GM23248 (cell line): ENCODE measurements at places on chromosomes 16 and 17. TPM values are rescaled to one million over a fixed set of nuclear protein-coding genes. Genes with fewer than 3 reads are reported as not detected.

MT3 gene
- total RNA-seq: not detected in 2 replicates

SMIM36 gene
- total RNA-seq: not detected in 2 replicates

NTHL1 gene
- total RNA-seq: 19.9 and 22.8 TPM in 2 replicates

NOL3 gene
- 31.0 and 51.1 TPM in 2 replicates for total RNA-seq

LGALS9B gene
- total RNA-seq: not detected in 2 replicates

KRTAP4-3 gene
- total RNA-seq: not detected in 2 replicates

DNA sequence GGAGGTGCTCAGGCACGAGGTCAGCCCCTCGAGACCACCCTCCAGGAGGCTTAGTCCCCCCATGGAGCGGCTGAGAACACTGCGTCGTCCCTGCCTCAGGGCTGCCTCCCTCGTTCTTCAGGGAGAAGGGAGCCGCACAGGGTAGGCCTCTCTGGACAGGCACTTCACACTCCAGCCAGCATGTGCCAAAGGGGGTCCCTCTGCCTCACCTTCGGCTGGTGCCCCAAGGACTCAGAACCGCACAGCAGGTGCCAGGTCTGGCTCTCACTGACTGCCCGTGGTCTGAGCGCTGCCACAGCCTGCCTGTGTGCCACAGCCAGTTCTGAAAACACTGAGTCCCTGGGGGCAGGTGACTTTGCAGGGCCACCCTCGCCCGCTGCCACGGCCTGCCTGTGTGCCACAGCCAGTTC, 7.1 kb downstream of the P2RX5 start:
- no peak for DNase-seq
- H3K27me3 ChIP-seq: 0 out of 2 replicates have a peak, but pooled peaks cover 10% of the 10 kb centered on the region
- no peaks in the 10 kb centered on the region for H3K4me1 ChIP-seq
- no peak overlapping the region for H3K4me3 ChIP-seq
- H3K27ac ChIP-seq: no peak overlapping the region
- H3K36me3 ChIP-seq: no peaks in the 10 kb centered on the region

DNA sequence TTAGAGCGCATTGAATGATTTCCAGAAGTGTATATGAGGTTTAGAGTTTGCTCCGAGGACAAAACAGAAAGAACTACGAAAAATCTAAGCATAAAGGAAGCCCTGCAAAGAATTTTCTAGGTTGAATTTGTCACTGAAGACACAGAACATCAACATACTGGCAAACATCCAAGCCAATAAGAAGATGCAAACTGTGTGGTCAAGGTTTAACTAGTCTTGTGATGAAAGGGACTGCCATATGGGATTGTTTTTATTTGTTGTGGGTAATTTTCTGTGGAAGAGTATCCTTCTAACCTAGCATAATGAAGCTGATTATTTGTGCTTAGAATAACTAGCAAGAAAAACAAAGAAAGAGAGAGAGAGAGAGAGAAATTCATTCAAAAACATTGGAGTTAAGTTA, 492.0 kb upstream of the ERCC4 start:
- no peak for DNase-seq
- H3K36me3 ChIP-seq: no peaks in the 10 kb centered on the region
- no peaks in the 10 kb centered on the region for H3K27me3 ChIP-seq
- H3K4me3 ChIP-seq: no peak overlapping the region
- H3K4me1 ChIP-seq: no peaks in the 10 kb centered on the region

GRCh38 chr17:7467498-7467897, 11.9 kb downstream of the ZBTB4 start:
- DNase-seq: no peak
- 0 out of 2 replicates have a peak, but pooled peaks cover 2% of the 10 kb centered on the region for H3K4me1 ChIP-seq
- no peaks in the 10 kb centered on the region for H3K27me3 ChIP-seq

DNA sequence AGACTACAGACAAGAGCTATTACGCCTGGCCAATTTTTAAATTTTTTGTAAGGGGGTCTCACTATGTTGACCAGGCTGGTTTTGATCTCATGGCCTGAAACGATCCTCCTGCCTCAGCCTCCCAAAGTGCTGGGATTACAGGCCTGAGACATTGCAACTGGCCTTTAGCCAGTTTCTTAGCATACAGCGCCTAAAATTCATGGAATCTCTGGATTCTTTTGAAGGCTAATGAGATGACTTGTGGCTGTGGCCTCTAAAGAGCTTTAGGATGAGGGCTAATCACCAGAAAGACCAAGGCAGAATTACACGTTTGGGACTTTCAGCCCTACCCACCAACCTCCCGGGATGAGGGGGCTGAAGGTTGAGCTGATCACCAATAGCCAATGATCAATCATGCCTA, 34.6 kb downstream of the AKAP10 start:
- no peak overlapping the region for H3K27ac ChIP-seq
- no peak overlapping the region for H3K4me3 ChIP-seq
- H3K27me3 ChIP-seq: no peaks in the 10 kb centered on the region
- peaks cover 19% of the 10 kb centered on the region for H3K4me1 ChIP-seq

DNA sequence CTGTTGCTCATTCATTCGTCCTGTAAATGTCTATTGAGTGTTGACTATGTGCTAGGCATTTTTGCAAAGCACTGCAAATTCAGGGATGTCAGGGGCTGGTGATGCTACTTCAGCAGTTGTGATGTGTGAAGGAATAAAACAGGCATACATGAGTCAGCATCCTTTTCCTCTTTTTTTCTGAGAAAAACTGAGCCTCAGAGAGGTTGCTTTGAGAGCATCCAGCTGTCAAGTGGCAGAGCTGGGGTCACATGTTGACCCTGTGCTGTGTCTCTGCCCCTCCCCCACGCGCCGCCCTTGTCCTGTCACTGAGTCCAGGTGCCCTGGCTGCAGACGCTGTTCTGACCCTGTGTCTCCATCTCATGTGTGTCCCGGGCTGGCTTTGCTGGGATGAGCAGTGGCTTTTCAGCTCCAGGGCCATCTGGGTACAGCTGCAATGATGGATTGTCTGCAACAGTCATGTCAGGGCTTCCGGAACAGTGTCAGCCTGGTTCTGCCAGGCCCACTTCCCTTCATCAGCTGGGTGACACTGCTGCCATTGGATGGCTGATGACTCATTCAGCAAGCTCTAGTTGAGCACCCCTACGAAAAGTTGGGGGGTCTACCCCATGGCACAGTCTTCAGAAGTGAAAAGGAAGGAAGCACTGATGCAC, 14.9 kb downstream of the SEC14L5 start:
- no peak overlapping the region for H3K27ac ChIP-seq
- no peaks in the 10 kb centered on the region for H3K36me3 ChIP-seq
- H3K4me1 ChIP-seq: no peaks in the 10 kb centered on the region
- H3K27me3 ChIP-seq: peaks cover 5% of the 10 kb centered on the region; the same call in 1 of the 2 replicates
- DNase-seq: no peak
